Activated naive CD8-positive, alpha-beta T cell treated with anti-CD3 and anti-CD28 coated beads for 36 hours (primary cell): ENCODE measurements at places on chromosomes 7 and 10. TPM values are rescaled to one million over a fixed set of nuclear protein-coding genes. Genes with fewer than 3 reads are reported as not detected.

GTPBP4 gene
- 158 TPM for total RNA-seq

GJD4 gene
- not detected for total RNA-seq

TMEM209 gene
- total RNA-seq: 47.2 TPM

NEUROG3 gene
- total RNA-seq: 0.20 TPM

GRCh38 chr10:5043716-5044115 lies 40.1 kb upstream of the AKR1C2 start:
- DNase-seq: no peak

- no peak for DNase-seq
Measured at GRCh38 chr10:79459243-79459642, 13.8 kb upstream of the ZCCHC24 start.

- DNase-seq: no peak
Measured at GRCh38 chr7:157520249-157520648, 183.4 kb downstream of the DNAJB6 start.

GRCh38 chr10:19491166-19491565 lies 325.1 kb upstream of the PLXDC2 start:
- no peak for DNase-seq

- no peak for DNase-seq
Measured at GRCh38 chr10:131722525-131723264, 178.1 kb upstream of the PPP2R2D start.

DNA sequence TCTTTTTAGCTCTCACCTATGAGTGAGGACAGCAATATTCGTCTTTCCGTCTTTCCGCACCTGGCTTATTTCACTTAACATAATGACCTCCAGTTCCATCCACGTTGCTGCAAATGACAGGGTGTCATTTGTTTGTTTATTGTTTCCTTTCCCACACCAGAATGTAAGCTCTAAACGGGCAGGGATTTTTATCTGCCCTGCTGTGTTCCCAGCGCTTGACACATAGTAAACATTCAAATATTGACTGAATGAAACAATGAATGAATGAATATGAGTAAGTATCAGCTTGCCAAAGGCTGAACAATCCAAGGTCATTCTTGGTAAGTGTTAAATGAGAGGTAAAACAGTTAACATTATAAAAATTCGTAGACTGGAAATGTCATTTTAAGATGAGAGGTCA lies 12.8 kb downstream of the SH3PXD2A start:
- no peak for DNase-seq

DNA sequence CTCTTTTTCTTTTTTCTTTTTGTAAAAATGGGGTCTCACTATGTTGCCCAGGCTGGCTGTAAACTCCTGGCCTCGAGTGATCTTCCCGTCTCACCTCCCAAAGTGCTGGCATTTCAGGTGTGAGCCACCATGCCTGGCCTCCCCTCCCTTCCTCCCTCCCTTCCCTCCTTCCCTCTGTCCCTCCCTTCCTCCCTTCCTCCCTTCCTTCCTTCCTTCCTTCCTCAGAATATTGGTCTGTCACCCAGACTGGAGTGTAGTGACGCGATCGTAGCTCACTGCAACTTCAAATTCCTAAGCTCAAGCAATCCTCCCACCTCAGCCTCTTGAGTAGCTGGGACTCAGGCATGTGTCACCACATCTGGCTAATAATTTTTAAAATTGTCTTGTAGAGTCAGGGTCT lies 8.4 kb downstream of the AGAP3 start:
- DNase-seq: no peak

- DNase-seq: no peak
Measured at GRCh38 chr7:141301544-141301943, 227.7 kb downstream of the TMEM178B start.

GRCh38 chr7:20786421-20786778 lies 286 bp downstream of the SP8 start:
- DNase-seq: no peak

DNA sequence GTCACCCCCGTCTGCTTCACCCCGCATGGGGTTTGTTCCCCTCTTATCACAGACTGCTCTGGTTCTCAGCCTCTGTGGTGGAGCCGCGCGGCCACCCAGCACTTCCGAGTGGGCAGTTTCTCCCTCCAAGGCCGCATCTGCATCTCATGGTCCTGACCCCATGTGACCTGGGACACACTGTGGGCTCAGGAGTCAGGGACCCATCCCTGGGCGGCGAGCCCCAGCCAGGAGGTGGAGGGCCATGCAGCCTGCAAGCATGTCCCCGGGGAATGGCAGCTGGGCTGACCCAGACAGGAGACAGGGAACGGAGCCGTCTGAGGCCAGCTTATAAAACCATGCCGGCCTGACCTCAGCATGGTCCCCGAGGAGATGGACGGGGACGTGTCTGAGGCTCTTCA lies 25.2 kb upstream of the TTYH3 start:
- no peak for DNase-seq

DNA sequence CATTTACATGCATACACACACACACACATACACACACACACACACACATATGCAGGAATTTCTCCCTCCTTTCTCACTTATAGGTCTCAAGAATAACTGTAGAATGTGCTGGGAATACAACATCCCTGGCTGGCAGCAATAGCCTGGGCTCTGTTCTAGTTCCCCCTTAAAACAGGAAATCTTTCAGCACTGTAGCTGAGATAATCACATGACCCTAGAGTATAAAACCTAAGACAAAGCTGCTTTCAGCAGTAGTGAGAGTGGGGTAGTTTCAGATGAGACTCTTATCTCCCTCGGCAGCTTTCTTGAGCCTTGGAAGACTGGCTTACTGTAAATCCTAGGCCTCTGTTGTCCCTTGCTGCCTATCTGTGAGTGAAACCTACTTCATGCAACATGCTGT lies 137.4 kb upstream of the AKR1E2 start:
- no peak for DNase-seq

- no peak for DNase-seq
Measured at GRCh38 chr10:100528921-100529474, 673 bp downstream of the NDUFB8 start.

DNA sequence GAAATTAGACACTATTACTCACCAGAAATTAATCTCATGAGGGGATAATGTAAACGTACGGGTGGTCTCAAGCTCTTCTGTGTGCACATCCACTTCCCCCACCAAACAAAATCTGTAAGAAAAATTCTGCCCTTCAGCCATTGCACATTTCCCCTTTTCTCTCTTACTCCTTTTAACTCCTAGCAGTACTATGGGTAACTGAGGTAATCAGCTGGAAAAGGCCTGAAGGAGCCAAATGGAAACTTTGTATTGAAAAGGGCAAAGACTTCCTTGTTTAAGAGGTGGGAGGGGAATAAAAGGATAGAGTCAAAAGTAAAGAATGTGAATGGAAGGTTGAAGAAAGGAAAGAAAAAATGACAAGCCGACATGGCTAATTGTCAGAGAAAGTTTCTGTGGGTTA lies 273.8 kb downstream of the RNLS start:
- no peak for DNase-seq

DNA sequence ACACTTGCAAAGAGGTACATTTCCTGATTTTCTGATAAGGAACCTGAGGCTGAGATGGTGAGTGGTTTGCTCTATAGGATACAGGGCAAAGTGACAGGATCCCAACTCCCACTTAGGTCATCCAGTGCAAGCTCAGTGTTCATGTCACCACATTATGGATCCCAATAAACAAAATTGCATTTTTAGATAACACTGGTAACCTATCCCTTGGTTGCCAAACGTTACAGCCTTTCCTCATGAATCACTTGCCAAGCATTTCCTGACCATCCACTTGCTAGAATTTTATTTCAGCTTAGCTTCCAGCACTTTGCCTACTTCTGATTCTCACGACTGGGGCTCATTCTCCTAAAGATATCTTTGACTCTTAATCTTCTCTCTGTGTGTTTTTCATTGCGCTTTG lies 131.4 kb upstream of the ODAD2 start:
- no peak for DNase-seq
